ENCODE measurements at places on chromosomes 4 and X. TPM values are rescaled to one million over a fixed set of nuclear protein-coding genes. Genes with fewer than 3 reads are reported as not detected.

Gene ADGRA3
- 6.6 TPM for polyA plus RNA-seq

Gene CLCN4
- 0.88 TPM for polyA plus RNA-seq

Gene STOX2
- polyA plus RNA-seq, result 0.51 TPM

Gene RBM46
- polyA plus RNA-seq, result not detected

Gene ALB
- polyA plus RNA-seq, result 0.84 TPM

All from aorta (tissue), 5 donors.